KBM-7 (cell line): ENCODE measurements at places on chromosomes 3 and 15.

DNA sequence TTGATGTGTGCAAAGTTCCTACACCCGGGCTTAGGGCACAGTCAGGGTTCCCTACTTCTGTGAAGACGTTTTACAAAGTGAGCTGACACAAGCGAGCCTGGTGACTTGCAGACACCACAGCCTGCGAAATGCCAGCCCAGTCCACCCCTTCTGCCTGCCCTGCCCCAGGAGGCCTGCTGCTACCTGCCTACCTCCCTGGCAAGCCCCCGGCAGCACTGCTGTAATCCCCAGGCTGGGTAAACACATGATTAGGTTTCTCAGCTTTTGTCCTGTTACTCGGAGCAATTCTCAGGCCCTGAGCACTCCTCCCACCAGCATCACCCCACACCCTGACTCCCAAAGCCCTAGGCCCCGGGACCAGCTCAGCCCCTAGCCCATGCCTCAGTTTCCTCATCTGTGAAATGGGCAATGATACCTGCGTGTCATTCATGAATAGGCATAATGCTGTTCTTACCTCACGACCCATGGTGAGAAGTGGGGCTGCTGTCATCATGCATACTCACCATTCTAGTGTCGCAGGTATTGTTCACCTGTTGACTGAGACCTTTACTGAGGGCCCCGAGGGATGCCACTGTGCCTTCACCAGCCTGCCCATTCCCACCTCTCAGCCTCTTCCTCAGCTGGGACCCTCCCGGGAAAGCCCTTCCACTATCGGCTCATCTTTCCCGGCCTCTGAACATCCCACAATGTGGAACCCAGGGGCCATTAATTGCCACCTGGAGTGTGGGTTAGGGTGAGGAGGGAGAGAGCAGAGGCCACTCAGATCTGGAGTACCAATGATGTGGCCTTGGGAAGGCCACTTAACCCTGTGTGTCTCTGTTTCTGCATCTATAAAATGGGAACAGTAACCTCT, 31.5 kb upstream of the SLC6A6 start:
- DNase-seq = no peak

- no peak for DNase-seq
These were observed 68.2 kb downstream of the EFCAB12 start for GRCh38 chr3:129360171-129360611.

DNA sequence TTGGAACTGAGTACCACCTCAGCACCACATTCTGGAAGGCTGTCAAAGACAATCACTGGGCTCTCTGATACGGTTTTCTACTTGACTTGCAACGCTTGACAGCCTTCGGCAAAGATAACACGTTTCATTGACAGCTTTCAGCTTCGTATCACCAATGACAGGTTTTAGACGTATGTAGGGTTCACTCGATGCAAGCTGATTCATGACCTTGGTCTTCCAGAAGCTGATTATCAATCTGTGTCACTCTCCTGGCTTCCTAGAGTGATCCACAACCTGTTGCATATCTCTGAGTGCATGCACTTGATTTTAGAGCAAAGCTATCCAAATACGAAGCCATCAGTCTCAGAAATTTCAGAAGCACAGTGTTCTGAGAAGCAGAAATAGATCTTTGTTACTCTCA, 381.6 kb downstream of the FEZF2 start:
- no peak for DNase-seq

GRCh38 chr3:40287248-40287647, 22.3 kb upstream of the EIF1B start:
- no peak for DNase-seq

DNA sequence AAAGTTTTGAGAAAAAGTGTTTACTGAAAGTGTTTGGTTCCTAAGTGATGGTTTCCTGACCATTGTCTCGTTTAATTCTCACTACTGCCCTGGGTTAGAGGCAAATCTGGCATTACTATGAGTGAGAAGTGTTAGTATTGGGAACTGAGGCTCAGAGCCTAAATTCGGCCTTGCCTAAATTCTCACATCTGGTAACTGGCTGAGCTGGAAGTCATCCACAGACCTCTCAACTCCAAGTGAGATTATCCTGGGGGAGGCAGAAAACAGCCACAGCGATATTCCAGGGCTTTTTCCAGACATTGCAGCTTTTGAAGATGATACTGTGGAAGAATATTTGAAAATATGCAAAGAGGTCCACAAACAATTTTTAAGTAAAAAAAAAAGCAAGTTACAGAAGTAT, 85.1 kb upstream of the TRA2B start:
- DNase-seq = no peak

- DNase-seq = peak; percentile 83
These were observed 164.0 kb upstream of the TBL1XR1 start for GRCh38 chr3:177361081-177361938.

DNA sequence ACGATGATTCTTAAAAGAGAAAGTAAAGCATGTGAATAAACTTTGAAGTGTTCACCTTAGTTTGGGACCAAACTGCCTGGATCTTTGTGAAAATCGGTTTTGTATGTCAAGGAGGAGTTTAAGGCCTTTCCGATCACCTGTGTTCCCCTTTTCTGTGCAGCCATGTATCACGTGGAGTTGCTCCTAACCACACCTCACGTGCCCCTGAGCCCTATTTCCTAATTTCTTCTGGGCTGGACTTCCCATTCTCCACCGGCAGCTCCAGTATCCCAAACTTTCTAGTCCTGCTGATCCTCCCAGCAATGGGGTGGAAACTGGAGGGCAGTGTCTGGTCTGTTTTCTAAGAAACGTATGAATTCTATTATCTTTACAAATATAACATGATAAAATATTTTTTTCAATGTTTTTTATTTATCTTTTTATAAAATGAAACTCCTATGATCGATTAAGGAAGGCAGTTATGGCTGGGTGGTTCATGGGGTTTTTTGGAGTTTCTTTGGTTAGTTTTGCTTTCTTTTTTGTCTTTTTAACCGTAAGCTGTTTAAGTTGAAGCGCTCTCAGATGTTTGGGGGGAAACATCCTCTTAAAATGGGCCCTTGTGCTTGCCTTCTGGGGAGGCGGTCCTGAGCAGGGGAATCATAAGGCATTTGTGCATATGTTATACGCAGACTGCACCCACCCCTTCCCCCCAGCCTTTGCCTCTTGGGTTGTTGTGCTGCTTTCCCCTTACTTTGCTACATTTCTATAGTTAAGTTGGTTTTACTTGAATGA, 43.6 kb upstream of the WWTR1 start:
- no peak for DNase-seq

DNA sequence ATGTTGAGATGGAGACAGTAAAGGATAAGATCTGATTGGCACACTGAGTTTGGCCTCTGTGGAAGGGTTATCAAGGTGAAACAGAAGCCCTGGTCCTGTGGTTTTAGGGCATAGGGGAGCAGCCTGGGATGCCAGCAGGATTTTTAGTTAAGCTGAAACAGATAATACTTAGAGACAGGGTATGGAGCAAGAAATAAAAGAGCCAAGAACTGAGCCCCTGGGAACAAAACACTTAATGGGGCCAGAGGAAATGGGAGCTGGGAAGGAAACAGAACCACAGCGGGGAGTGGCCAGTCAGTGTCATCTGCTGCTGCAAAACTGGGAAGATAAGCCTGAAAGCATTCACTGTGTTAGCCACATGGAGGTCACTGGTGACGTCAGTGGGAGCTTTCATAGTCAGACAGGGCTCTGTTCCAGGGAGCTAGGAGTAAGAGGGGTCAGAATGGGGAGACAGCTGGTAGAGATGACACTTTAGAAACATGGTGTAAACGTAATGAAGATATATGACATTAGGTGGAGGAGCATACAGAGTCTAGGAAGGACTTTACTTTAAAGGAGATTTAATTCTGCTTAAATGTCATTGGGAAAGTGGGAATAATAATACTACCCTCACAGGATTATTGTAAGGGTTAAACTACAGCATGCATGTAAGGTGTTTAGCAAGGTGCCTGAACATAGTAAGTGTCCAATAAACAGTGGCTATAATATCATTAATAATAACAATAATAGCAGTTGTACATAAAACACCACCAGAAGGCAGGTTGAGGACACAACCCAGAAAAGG, 172.7 kb upstream of the CTNNB1 start:
- peak; percentile 14 for DNase-seq

DNA sequence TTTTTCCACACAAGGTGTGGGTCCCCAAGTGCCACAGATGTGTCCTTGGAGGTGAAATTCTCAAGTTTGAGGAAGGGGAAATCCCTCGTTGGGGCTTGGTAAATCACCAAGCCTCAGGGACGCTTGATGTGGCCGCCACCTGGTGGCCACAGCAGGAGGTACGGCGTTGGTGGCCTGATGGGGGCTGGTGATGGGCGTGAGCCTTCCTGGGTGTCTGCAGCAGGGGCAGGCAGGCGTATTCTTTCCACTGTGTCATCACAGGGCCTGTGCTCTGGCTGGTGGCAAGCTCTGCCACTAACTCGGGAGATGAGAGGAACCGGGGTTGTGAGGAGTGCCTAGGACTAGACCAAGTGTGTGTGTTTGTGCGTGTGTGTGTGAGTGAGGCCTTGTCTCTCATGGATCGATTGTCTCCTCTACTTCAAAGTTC, 4.2 kb downstream of the ACOX2 start:
- peak; percentile 85 for DNase-seq

DNA sequence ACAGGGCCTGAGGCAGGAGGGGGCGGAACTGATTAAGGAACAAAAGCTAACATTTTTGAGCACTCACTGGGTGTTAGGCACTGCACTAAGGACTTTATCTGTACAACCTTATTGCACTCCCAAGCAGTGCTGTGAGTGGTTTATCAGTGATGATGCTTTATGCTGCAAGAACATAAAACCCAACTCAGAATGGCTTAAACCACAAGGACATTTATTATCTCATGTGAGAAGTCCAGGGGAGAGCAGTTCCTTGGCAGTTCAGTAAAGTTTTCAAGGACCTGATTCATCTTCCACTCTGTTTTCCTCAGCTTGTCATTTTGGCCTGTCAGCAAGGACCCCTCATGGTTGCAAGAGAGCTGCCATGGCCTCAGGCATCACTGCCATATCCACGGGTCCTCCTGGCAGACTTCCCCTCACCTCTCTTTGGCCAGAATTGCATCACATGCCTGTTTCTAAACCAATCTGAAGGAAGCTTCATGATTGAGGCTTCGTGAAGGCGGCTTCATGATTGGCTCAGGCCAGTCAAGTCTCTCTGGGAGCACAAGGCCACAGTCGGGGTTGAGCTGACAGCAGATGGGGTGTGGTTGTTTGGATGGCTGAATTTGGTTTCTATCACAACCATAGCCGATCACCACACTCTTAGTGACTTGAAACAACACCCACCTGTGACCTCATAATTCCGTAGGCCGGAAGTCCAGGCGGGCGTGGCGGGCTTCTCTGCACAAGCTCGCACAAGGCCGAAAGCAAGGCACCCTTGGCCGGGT, 15.8 kb downstream of the EFCC1 start:
- no peak for DNase-seq

DNA sequence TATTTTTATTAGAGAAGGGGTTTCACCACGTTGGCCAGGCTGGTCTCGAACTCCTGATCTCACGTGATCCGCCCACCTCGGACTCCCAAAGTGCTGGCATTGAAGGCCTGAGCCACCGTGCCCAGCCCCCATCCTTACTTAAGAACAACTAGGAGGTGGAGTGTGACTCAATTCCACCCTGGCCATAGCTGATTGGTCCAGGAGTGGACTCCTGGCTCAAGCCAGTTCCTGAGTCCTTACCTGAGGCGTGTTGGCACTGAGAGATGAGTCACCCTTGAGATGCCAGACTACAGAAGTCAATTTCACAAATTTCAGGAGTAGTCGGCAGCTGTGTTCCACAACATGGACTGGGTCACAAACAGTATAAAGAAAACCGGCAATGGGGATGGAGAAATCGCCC, 124.2 kb downstream of the SHQ1 start:
- no peak for DNase-seq

GRCh38 chr3:144058713-144059112, 87.1 kb downstream of the DIPK2A start:
- no peak for DNase-seq

- no peak for DNase-seq
These were observed 6.9 kb upstream of the NCBP2 start for GRCh38 chr3:196949285-196949619.
